ENCODE measurements at places on chromosomes 7 and 10. TPM values are rescaled to one million over a fixed set of nuclear protein-coding genes. Genes with fewer than 3 reads are reported as not detected.

DNA sequence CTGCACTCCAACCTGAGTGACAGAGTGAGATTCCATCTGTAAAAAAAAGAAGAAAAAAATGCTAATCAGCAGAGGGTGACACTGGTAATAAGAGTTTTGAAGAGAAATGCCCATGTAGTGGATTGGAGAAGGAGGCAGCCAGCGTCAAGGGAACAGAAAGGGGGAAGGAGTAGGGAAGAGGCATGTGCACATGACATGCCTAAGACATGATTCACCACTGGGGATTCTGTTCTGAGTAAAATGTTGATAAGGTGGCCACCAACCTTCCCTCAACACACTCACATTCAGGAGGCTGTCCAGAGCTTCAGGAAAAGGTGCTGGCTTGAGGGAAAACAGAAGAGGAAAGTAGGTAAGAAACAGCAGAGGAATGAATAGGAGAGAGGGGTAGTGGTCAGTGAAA lies 39.9 kb downstream of the AKR1D1 start:
- H3K4me1 ChIP-seq = peaks cover 6% of the 10 kb centered on the region
- no peaks in the 10 kb centered on the region for H3K36me3 ChIP-seq
- H3K27me3 ChIP-seq = no peaks in the 10 kb centered on the region
- no peak overlapping the region for H3K4me3 ChIP-seq

GRCh38 chr7:98855610-98856422 lies 14.0 kb downstream of the TMEM130 start:
- no peaks in the 10 kb centered on the region for H3K36me3 ChIP-seq
- no peak overlapping the region for H3K27ac ChIP-seq
- H3K4me3 ChIP-seq = no peak overlapping the region
- peaks cover 23% of the 10 kb centered on the region for H3K4me1 ChIP-seq
- DNase-seq = no peak
- no peaks in the 10 kb centered on the region for H3K27me3 ChIP-seq

DNA sequence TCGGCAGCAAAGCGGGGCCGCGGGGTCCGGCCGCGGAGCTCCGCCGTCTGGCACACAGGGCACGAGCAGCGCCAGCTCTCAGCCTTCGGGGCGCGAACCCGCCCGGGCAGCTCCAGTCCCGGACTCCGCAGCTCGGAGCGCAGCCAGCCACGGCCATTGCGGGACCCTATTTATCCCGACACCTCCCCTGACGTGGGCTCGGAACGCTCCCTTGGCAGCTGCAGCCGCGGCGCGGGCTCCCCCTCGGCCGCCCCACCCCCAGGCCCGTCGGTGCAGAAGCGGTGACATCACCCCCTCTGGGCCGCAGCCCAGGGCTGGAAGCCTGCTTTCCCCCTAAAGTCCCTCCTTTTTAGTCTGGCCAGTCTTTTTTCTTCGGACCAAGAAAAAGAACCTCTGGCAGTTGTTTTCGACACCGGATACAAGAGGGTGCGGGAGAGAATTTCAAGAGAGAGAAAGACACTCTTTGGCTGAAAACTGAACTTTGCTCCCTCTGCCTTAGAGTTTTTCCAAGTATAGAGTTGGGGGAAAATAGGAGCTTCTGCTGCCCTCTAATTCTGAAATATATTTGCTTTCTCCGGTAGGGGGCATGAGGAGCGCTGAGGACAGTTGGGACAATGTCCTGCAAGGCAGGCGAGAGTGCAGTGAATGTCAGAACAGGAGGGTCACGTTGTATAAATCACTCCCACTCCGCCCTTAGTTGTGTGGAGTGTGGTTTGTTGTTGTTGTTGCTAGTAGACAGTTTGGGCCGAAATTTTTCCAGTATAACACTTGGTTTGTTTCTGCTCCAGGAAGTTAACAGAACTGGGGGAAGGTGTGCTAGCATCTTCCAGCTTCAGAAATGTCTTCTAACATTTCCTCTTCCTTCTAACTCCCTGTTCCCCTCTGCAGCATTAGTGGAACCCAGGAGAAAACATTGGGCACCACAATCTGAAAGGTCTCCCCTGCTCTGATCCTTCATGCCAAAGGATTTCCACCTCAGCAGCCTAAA lies at the start of gene SFRP4:
Gene SFRP4 (minus strand): TSS at position 145 of the 988 bp plus-strand sequence. CDS start 280 bp downstream, outside the sequence.
- peak; percentile 34 for DNase-seq
- H3K27me3 ChIP-seq = peaks cover 3% of the 10 kb centered on the region
- no peaks in the 10 kb centered on the region for H3K36me3 ChIP-seq
- H3K27ac ChIP-seq = no peak within 1 kb of the TSS

GRCh38 chr10:45602082-45602730 lies 70.4 kb downstream of the ZFAND4 start:
- H3K4me1 ChIP-seq = no peaks in the 10 kb centered on the region
- DNase-seq = no peak
- H3K27me3 ChIP-seq = no peaks in the 10 kb centered on the region
- no peak overlapping the region for H3K4me3 ChIP-seq
- no peak overlapping the region for H3K27ac ChIP-seq

DNA sequence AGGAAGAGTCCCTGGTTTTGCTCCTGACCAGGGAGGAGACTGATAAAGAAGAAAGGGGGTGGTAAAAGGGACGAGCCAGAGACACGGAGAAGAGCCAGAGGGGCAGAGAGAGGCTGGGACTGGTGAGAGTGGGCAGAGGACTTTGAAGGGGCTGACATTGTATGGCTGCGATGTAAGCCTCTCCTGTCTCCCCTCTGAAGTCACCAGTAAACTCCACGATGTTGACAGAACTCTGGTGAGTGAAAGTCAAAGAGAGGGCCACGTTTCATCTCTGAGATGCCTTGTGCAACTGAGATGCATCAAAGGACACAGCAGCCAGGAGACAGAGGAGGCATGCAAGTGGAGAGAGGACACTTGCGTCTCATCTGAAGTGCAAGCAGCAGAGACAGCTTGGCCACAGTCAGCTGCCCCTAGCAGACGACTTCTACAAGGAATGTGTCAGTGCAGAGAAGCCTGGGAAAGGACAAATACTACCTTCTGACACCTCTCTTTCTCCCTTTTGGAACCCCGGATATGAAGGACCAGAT lies 54.3 kb downstream of the SMKR1 start:
- H3K27ac ChIP-seq = no peak overlapping the region
- H3K4me3 ChIP-seq = no peak overlapping the region
- no peak for DNase-seq
- no peaks in the 10 kb centered on the region for H3K36me3 ChIP-seq
- H3K4me1 ChIP-seq = no peaks in the 10 kb centered on the region
- H3K27me3 ChIP-seq = no peaks in the 10 kb centered on the region

Gene ATP5MK
- 556 TPM for total RNA-seq

DNA sequence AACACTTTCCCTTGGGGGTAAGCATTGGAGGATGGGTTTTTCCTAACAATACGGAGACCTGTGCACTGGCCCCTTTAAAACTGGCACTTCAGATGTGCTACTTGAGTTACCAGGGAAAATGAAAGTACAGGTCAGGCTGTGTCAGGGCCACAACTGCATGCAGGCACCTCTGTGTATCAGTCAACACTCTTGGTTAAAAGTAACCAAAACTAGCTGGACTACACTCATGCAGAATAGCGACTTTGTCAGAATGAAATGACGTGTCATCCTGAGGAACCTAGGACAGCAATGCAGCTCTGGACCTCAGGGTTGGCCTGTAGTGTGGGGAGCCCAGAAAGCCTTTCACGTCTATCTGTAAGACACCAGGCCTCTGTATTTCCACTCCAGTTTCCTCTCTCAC lies 33.8 kb upstream of the SMKR1 start:
- H3K36me3 ChIP-seq = no peaks in the 10 kb centered on the region
- no peaks in the 10 kb centered on the region for H3K4me1 ChIP-seq
- no peaks in the 10 kb centered on the region for H3K27me3 ChIP-seq
- no peak for DNase-seq

GRCh38 chr7:128833946-128834325 lies 3.7 kb downstream of the FLNC start:
- peaks cover 8% of the 10 kb centered on the region for H3K36me3 ChIP-seq
- H3K27ac ChIP-seq = no peak overlapping the region
- no peaks in the 10 kb centered on the region for H3K27me3 ChIP-seq
- H3K4me1 ChIP-seq = peaks cover 47% of the 10 kb centered on the region
- DNase-seq = no peak
- no peak overlapping the region for H3K4me3 ChIP-seq

DNA sequence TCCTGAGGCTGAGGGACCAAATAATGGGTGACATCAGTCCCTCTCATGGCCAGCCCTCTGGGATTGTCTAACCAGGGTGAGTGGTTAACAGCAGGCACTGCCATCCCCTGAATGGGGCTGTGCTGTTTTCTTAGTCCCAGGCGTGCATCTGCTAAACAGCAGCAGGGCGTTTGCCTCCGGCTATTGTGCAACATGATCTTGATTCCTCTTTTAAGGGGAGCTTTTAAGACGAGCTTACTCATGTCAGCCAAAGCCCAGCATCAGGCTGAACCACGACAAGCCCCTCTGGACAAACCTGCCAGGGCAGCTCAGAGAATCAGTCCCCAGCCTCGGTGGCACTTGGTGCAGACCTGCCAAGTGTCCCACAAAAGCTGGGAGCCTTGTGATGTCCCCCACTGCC lies 16.2 kb upstream of the IGFBP3 start:
- no peaks in the 10 kb centered on the region for H3K4me1 ChIP-seq
- no peaks in the 10 kb centered on the region for H3K36me3 ChIP-seq
- H3K27ac ChIP-seq = no peak overlapping the region
- H3K27me3 ChIP-seq = no peaks in the 10 kb centered on the region
- no peak for DNase-seq

- no peak overlapping the region for H3K27ac ChIP-seq
- DNase-seq = no peak
- no peaks in the 10 kb centered on the region for H3K36me3 ChIP-seq
- H3K27me3 ChIP-seq = no peaks in the 10 kb centered on the region
- no peak overlapping the region for H3K4me3 ChIP-seq
- H3K4me1 ChIP-seq = no peaks in the 10 kb centered on the region
Measured at GRCh38 chr10:80280071-80280800, 9.2 kb downstream of the MAT1A start.

DNA sequence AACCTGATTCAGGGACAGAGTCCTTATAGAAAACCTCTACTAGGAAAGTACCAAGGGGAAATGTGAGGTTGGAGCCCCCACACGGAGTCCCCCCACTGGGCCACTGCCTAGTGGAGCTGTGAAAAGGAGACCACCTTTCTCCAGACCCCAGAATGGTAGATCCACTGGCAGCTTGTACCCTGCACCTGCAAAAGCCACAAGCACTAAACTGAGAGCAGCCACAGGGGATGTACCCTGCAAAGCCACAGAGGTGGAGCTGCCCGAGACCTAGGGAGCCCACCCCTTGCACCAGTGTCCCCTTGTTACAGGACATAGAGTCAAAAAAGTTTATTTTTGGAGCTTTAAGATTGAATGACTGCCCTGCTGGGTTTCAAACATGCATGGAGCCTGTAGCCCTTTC lies 87.2 kb upstream of the KCNMA1 start:
- no peaks in the 10 kb centered on the region for H3K4me1 ChIP-seq
- no peak for DNase-seq
- H3K27ac ChIP-seq = no peak overlapping the region
- no peak overlapping the region for H3K4me3 ChIP-seq
- H3K36me3 ChIP-seq = no peaks in the 10 kb centered on the region

DNA sequence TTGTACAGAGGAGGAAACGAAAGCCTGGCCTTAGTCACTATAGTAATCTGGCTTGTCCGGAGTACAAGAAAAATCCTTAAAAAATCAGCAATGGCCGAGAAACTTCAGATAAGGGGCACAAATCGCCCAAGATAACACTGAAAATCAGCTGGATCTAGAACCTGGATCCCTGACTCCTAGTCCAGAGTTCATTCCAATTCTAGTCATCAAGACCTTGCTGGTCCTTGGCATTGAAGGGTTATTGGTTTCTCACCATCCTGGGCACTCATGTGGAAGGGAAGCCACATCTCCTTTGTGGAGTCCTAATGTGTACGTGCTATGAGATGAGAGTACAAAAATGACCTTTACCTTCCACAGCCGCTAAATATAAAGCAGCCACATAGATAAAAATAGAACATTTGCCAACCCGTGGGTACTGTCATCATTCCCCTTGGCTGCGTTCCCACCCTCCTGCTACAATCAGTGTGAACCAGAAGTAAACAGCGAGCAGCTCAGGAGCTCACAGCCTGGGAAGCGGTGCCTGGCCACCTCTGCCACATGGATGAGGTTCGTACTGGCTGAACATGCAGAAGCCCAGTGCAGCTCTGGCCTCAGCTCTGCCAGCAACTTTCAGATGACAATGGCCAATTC lies 116.0 kb upstream of the PDLIM1 start:
- H3K4me3 ChIP-seq = no peak overlapping the region
- H3K27me3 ChIP-seq = no peaks in the 10 kb centered on the region
- no peak for DNase-seq

- no peak overlapping the region for H3K4me3 ChIP-seq
- no peak overlapping the region for H3K27ac ChIP-seq
- no peaks in the 10 kb centered on the region for H3K4me1 ChIP-seq
- H3K27me3 ChIP-seq = no peaks in the 10 kb centered on the region
- DNase-seq = no peak
Measured at GRCh38 chr7:156334636-156335035, 305.9 kb upstream of the RNF32 start.

DNA sequence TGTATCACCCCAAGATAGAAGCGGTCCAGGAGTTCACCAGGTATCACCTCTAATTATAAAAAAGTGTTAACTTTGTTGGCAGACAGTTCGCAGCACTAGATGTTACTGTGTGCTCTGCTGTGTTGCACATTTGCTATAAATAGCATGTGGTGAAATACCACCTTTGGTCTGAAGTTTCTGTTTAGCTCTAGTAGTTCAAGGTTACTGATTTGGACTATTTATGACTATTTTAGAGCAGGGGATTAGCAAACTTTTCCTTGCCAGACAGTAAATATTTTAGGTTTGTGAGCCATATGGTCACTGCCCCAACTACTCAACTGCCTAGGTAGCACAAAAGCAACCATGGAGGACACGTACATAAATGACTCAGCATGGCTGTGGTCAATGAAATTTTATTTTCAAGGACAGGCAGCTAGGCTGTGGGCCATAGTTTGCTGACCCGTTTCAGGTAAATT lies 16.5 kb downstream of the DENND10 start:
- H3K4me3 ChIP-seq = no peak overlapping the region
- H3K27me3 ChIP-seq = no peaks in the 10 kb centered on the region
- no peak for DNase-seq
- peaks cover 24% of the 10 kb centered on the region for H3K36me3 ChIP-seq
- H3K27ac ChIP-seq = no peak overlapping the region

Measured in HCT116 (cell line).